ENCODE measurements at places on chromosomes 6 and 20. TPM values are rescaled to one million over a fixed set of nuclear protein-coding genes. Genes with fewer than 3 reads are reported as not detected.

DEFB132 gene
- not detected for total RNA-seq

GRCh38 chr6:46719099-46719498 is 16.1 kb downstream of the PLA2G7 start:
- peak; percentile 48 for DNase-seq
- H3K27ac ChIP-seq: no peak overlapping the region
- no peak overlapping the region for H3K4me3 ChIP-seq
- H3K27me3 ChIP-seq: no peaks in the 10 kb centered on the region

- no peaks in the 10 kb centered on the region for H3K4me1 ChIP-seq
- no peaks in the 10 kb centered on the region for H3K36me3 ChIP-seq
- H3K27me3 ChIP-seq: no peaks in the 10 kb centered on the region
- peak overlapping the region; percentile 22 for H3K4me3 ChIP-seq
Measured at GRCh38 chr6:154359161-154359574, 2.6 kb upstream of the IPCEF1 start.

MUC21 gene
- not detected for total RNA-seq

DNA sequence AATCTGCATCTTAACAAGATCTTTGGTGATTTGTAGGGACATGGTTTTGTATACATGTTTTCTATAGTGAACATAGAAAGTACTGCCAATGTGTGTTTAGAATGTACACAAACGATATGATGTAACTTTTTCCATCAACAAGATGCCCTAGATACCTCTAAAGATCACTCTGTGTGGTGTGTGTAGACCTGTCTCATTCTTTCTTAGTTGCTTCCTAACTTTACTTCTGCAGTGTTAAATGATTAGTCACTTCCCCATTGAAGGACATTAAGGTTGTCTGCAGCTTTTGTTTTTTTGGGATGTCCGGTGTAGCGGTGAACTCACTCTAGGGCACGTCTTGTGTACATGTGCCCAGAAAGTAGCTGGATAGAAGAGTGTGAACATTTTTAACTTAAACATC is 35.9 kb downstream of the CDYL start:
- DNase-seq: peak; percentile 19
- no peak overlapping the region for H3K27ac ChIP-seq
- no peaks in the 10 kb centered on the region for H3K36me3 ChIP-seq
- H3K27me3 ChIP-seq: no peaks in the 10 kb centered on the region

- H3K27me3 ChIP-seq: no peaks in the 10 kb centered on the region
- no peaks in the 10 kb centered on the region for H3K36me3 ChIP-seq
- no peak overlapping the region for H3K4me3 ChIP-seq
- DNase-seq: peak; percentile 83
- H3K27ac ChIP-seq: no peak overlapping the region
Measured at GRCh38 chr6:42532038-42532669, 31.7 kb upstream of the UBR2 start.

DNA sequence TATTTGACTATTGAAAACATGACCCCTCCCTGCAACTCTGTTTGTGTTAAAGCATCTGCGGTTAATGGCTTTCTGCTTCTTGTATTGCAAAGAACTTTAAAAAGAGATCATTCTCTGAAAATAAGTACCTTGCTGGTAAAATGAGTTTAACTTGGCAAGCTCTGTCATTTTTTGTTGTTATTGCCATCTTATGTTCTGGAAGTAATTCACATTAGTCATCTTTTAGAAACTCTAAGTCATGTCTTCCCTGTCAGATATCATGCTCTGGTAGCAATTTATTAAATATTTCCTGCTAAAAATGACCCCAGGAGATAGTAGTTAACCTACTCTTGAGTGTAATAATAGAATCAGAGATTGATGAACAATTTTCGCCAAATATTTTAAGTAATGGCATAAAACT is 890.6 kb downstream of the KIF16B start:
- H3K4me1 ChIP-seq: peaks cover 5% of the 10 kb centered on the region
- H3K27ac ChIP-seq: no peak overlapping the region
- H3K27me3 ChIP-seq: no peaks in the 10 kb centered on the region
- peak; percentile 2 for DNase-seq
- H3K4me3 ChIP-seq: no peak overlapping the region

DNA sequence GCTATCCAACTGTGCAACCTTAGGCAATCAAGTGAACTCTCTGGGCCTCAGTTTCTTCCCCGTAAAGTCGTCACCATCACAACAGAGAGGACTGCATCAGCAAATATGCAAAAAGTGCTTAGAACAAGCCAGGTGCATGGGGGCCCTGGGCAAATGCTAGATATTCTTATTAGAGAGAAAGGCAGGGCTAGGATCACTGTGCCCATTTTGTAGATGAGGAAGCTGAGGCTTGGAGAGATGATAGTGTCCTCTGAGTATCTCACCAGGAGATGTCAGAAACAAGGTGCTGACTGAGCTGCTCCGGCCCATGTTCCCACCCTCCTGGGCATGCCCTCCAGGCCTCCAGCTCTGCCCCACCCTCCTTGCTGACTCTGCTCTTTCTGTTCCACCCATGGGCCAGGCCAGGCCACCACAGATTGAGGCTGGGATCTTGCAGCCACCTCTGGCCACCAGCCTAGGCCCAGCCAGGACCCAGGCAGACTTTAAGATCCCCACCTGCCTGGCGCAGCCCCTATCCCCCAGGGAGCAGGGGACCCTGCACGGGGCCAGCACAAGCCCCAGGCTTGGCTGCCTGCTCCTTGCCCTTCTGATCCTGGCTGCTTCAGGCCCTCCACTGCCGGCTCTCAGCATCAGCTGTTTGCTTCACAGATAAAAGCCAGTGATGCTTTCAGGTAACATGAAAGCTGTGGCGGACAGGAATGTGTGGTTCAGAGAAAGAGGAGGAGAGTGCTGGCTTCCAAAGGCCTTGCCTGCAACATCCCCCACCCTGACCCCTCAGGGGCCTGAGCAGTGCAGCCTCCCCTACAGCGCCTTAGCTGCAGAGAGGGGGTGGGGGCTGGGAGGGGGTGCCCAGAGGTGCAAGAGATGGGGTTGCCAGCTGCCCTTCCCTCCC is 47.6 kb downstream of the GRM4 start:
- H3K27me3 ChIP-seq: peaks cover 14% of the 10 kb centered on the region
- DNase-seq: no peak
- no peaks in the 10 kb centered on the region for H3K4me1 ChIP-seq
- H3K4me3 ChIP-seq: no peak overlapping the region
- H3K36me3 ChIP-seq: no peaks in the 10 kb centered on the region
- no peak overlapping the region for H3K27ac ChIP-seq

DNA sequence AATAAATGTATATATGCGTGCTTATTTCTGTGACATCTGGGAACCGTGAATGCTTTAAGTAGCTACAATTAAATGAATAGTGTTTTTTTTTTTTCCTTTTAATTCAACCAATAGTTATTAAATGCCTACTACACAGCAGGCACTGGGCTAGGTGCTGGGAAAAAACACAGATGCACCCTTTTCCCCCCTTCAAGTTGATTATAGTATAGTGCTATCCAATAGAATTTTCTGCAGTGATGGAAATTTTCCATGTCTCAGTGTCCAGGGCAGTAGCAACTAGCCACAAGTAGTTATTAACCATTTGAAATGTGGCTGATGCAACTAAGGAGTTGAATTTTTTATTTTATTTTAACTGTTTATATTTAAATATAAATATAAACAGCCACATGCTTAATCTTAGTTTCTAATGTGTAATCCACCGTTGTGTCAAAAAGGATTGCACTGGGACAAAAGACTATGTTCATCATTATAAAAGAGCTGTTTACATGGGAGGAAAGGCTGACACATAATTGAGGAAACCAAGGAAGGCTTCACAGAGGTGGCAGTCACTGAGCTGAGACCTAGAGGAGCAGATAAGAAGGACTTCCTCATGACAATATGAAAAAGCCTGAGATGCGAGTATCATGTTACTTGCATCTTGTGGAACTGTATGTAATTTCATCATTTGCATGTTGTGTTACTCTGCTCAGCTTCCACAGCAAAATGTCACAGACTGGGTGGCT is 261.2 kb upstream of the PLCB4 start:
- H3K4me1 ChIP-seq: no peaks in the 10 kb centered on the region
- H3K4me3 ChIP-seq: no peak overlapping the region
- H3K27me3 ChIP-seq: no peaks in the 10 kb centered on the region
- DNase-seq: no peak
- no peak overlapping the region for H3K27ac ChIP-seq
- H3K36me3 ChIP-seq: no peaks in the 10 kb centered on the region

DNA sequence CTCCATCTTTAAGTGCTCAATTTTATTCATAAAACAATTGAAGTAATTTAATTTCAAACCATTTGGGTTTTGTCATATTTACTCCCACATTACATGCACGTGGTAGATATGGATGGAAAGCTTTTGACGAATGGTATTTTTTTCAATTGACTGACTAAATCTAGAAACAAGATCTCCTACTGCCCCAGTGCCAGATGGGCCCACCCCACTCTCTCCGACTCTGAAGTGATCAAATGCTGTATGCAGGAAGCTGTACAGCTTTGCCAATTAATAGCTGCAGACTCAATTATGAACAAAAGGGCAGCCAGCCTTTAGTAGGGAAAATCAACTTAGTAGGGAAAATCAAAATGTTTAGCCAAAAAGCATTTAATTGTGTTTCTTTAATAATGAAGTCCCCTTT is 46.2 kb downstream of the PACRG start:
- no peak overlapping the region for H3K27ac ChIP-seq
- H3K36me3 ChIP-seq: no peaks in the 10 kb centered on the region

ID4 gene
- 41.0 TPM for total RNA-seq

DNA sequence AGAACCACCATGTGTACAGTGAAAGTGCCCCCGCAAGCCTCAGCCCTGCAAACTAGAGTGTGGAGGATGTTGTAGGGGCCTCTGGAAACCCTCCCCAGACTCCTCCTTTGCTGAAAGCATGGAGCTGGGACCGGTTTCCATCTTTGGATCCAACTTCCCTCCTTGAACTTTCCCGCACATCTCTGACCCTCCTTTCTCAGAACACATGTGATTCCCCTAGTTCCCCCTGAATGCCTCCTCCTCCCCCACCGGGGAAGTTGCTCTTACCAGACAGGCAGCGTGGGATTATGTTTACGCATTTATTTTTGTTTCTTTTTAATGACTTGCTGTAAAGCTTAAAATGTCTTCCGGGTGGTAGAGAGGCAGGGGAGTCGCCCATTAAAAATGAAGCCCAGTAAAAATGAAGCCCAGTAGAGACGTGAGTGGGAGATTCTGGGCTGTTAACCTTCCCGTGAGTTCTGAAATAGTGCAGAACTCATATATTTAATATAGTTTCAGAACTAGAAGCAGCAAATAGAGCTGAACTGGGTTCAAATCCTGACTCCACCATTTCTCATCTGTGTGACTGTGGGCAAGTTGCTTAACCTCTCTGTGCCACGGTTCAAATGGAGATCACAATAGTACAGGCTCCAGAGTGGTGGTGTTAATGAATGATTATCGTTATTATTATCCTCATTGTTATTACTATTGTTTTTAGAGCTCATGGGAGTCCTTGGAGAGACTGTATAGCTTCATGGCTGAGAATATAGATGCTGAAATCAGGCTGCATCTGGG is 8.0 kb upstream of the PTPN1 start:
- H3K27me3 ChIP-seq: no peaks in the 10 kb centered on the region
- no peaks in the 10 kb centered on the region for H3K36me3 ChIP-seq

GRCh38 chr6:84748376-84748775 is 16.0 kb downstream of the TBX18 start:
- H3K27ac ChIP-seq: no peak overlapping the region
- no peak for DNase-seq
- no peaks in the 10 kb centered on the region for H3K27me3 ChIP-seq
- H3K4me3 ChIP-seq: no peak overlapping the region

DNA sequence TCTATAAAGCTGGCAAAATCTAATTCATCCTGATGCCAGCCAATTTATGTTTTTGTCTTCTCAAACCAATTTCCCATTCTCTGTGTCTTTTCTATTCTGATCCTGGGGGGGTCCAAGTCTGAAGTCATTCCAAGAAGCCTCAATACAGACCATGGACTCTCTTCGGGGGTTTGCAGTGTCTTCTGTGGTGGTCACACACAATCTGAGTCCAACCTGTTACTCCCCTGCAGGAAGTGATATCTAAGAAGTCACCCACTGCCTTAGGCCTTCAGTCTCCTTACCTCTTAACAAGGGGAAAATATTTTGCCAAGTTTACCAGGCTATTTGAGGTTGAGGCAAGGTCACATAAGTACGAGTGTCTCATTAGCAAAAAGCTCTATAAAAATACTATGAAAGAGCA is 1.9 kb downstream of the TRIM26 start:
- no peak for DNase-seq
- H3K4me1 ChIP-seq: peaks cover 36% of the 10 kb centered on the region
- H3K4me3 ChIP-seq: peak overlapping the region; percentile 84
- no peaks in the 10 kb centered on the region for H3K27me3 ChIP-seq

DNA sequence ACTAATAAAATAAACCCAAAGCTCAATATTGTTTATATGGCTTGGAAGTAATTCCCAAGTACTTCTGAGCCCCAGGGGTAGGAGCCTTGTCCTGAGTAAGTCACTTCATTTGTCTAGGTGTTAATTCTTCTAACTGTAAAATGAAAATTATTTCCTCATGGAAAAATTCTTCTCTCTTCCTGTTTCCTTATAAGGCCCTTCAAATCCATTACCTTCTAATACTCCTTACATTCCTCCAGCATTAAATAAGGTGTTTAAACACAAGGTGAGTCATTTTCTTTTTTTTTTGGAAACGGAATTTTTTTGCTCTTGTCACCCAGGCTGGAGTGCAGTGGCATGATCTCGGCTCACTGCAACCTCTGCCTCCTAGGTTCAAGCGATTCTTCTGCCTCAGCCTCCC is 41.9 kb downstream of the PRR18 start:
- no peak overlapping the region for H3K27ac ChIP-seq
- H3K4me1 ChIP-seq: no peaks in the 10 kb centered on the region
- H3K36me3 ChIP-seq: no peaks in the 10 kb centered on the region
- peaks cover 33% of the 10 kb centered on the region for H3K27me3 ChIP-seq

GRCh38 chr6:98927534-98927933 is 20.2 kb downstream of the FBXL4 start:
- H3K4me1 ChIP-seq: peaks cover 11% of the 10 kb centered on the region
- peaks cover 4% of the 10 kb centered on the region for H3K36me3 ChIP-seq
- no peak for DNase-seq
- H3K4me3 ChIP-seq: no peak overlapping the region

GRCh38 chr6:89237158-89237557 is 20.0 kb upstream of the GABRR1 start:
- no peak for DNase-seq
- H3K27me3 ChIP-seq: peaks cover 20% of the 10 kb centered on the region
- H3K27ac ChIP-seq: no peak overlapping the region
- H3K36me3 ChIP-seq: no peaks in the 10 kb centered on the region

THBD gene
- total RNA-seq: 15.6 TPM

DNA sequence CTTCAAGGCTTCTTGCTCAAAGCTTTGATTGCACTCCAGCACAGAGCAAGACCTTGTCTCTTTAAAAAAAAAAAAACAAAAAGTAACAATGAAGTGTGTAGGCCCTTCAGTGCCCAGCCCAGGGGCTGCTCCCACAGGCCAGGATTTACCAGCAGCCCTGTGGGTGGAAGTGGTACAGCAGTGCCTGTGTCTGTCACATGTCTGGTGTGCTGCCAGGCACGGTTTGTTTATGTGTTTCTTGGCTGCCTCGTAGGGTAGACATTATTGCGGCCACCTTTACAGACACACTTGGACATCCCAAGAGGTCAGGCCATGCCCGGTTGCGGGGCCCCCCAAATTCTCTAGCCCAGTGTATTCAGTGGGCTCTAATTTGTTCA is 12.7 kb downstream of the DYNLRB1 start:
- no peak overlapping the region for H3K27ac ChIP-seq
- DNase-seq: peak; percentile 15
- H3K27me3 ChIP-seq: no peaks in the 10 kb centered on the region
- H3K4me1 ChIP-seq: peaks cover 28% of the 10 kb centered on the region

- H3K36me3 ChIP-seq: peaks cover 8% of the 10 kb centered on the region
- DNase-seq: no peak
- H3K4me1 ChIP-seq: peaks cover 6% of the 10 kb centered on the region
Measured at GRCh38 chr20:38748861-38749149, 545 bp downstream of the ACTR5 start.

GRCh38 chr6:142384519-142385254 is 82.9 kb downstream of the ADGRG6 start:
- no peaks in the 10 kb centered on the region for H3K27me3 ChIP-seq
- H3K4me3 ChIP-seq: no peak overlapping the region
- H3K4me1 ChIP-seq: peaks cover 25% of the 10 kb centered on the region
- DNase-seq: peak; percentile 81
- peak overlapping the region; percentile 46 for H3K27ac ChIP-seq

All from GM23248 (cell line).